Activated T-cell treated with anti-CD3 and anti-CD28 coated beads, Interleukin-2, amount 50 U/mL, for 1 hour (primary cell): ENCODE measurements at places on chromosomes 12 and 14.

DNA sequence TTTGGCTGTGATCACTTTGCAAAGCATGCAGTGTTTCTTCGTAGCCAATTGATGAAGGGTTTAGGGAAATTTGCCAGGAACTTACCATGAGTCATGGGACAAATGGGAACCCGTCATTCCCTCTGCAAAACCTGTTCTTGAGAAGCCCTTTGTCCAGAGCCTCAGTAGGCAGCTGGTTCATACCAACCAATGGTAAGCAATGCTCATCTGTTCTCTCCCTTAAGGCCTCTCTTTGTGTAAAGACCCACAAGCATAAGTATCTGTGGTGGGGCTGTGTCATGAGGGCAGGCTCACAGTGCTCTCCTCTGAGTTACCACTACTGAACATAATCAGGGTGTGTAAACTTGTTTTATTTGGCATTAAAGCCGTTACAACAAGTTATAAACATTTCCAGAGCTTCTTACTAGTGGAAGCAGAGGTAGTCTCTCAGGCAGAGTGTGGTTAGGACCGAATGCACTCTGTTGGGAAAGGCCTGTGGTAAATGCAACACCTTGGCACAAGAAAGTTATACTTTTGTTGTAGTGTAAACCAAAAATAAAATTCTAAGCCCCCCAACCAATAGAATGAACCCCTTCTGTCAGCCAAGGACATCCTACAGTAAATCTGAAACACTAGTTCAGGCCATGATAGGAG, 119.8 kb downstream of the SINHCAF start:
- DNase-seq = no peak

- no peak for DNase-seq
Observed at GRCh38 chr12:65432114-65432513, 153.6 kb downstream of the MSRB3 start.

DNA sequence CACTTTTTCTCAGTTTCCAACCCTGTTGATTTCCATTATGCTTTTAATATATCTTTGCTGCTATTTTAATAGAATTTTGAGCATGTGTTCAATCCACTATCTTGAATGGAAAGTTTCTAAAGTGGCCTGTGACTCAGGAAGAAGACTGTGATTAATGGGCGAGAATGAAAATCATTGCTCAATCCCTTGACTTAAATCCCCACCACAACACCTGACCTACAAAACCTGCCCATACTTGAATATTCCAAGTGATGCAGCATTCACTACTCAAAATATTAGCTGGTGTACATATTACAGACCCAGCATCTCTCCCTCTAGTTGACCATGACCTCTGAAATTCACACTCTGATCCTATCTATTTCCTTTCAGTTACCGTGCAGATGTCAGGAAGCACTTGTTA, 1.3 kb upstream of the OAS3 start:
- no peak for DNase-seq

- no peak for DNase-seq
Observed at GRCh38 chr12:53972152-53972702, 699 bp upstream of the HOXC11 start.

- DNase-seq = no peak
Observed at GRCh38 chr12:68868043-68868790, 60.2 kb downstream of the MDM2 start.

DNA sequence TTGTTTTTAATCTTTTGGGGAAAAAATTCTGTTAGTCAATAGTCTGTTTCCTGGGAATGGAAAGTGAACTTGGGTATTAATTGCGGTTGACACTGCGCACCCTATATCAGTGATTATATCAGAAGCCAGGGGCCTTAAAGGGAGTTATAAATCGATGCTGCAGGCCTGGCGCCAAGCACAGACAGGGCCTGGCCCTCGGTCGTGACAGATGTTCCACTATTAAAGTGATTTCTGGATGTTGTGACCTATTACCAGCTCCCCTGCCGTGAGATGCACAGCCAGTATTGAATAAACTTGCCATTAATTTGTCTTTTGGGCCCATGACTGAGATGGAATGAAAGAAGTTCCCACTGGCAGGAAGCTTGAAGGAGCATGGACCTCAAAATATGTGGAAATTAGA, 45.1 kb upstream of the KITLG start:
- no peak for DNase-seq

GRCh38 chr14:49294621-49295148, 291.5 kb downstream of the RPS29 start:
- DNase-seq = no peak

- DNase-seq = no peak
Observed at GRCh38 chr14:22118899-22119477, 445.4 kb upstream of the OR4E1 start.

GRCh38 chr12:109863847-109864712, 16.3 kb downstream of the GLTP start:
- DNase-seq = no peak

GRCh38 chr12:91717804-91718203, 427.8 kb downstream of the BTG1 start:
- DNase-seq = no peak

GRCh38 chr12:119447618-119448017, 113.1 kb downstream of the CCDC60 start:
- no peak for DNase-seq

DNA sequence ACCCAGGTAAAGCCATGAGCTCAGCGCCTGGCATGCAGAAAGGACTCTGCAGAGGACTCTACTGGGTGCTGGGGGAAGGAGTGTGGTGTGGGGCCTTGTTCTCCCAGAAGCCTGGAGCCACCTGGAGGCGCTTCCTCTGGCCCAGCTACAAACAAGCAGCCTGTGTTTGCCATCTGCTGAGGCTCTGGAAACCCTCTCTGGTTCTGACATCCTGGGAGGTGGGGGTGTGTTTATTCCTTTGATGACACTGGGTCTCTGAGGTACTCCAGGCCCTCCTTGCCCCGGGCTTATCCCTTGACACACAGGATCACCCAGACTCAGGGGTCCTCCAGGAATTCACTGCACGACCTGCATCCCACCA, 44.9 kb downstream of the RNF34 start:
- no peak for DNase-seq

DNA sequence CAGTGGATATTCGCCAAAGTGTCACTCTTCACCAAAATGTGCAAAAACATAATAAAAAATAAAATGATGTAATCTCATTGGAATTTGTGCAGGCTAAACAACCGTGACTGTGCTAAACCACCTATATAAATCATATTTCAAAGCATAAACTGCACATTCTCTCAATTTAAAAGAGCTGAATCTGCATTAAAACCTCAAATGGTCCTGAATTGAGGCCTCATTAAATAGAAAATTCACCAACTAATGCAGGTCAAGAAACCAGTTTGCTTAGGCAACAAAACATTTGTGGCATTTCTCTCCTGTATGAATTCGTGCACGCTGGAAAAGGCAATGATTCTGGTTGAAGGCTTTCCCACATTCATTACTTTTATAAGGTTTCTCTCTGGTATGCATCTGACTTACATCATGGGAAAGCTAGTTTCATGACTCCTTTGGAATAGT, 80.1 kb upstream of the IFNG-AS1 start:
- DNase-seq = no peak
